Activated effector memory CD4-positive, alpha-beta T cell treated with Interleukin-2 at 50 U/mL for 16 hours (primary cell): ENCODE measurements at places on chromosomes 12 and 14.

GRCh38 chr14:69708586-69709560, 58.1 kb upstream of the SRSF5 start:
- DNase-seq, result no peak

GRCh38 chr14:76984787-76985375, 43.6 kb downstream of the IRF2BPL start:
- DNase-seq, result no peak

DNA sequence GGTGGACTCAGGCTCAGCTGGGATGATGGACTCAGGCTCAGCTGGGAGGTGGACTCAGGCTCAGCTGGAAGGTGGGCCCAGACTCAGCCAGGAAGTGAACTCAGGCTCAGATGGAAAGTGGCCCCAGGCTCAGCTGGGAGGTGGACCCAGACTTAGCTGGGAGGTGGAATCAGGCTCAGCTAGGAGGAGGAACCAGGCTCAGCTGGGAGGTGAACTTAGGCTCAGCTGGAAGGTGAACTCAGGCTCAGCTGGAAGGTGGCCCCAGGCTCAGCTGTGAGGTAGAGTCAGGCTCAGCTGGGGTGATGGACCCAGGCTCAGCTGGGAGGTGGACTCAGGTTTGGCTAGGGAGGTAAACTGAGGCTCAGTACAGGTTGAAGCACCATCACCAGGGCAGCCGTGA, 21.8 kb upstream of the C14orf180 start:
- DNase-seq, result no peak

DNA sequence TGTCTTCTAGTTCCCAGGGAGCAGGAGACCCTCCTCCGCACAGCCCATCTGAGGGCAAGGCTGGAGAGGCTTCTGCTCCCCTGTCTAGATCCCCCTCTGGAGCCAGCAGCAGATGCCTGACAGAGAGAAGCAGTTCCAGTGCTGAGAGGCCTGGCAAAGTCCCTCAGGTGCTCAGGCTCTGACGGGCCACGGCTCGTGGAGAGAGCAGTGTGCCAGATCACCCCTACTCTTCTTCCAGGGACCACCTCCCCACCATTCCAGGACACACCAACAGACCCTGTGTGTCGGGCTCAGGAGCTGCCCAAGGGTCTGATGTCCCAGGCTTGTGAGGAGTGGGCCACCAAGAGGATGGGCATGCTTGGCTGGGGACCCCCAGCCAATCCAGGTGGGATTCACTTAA, 22.5 kb upstream of the C14orf180 start:
- no peak for DNase-seq

- DNase-seq, result no peak
Measured at GRCh38 chr12:20305470-20305869, 62.9 kb upstream of the PDE3A start.

DNA sequence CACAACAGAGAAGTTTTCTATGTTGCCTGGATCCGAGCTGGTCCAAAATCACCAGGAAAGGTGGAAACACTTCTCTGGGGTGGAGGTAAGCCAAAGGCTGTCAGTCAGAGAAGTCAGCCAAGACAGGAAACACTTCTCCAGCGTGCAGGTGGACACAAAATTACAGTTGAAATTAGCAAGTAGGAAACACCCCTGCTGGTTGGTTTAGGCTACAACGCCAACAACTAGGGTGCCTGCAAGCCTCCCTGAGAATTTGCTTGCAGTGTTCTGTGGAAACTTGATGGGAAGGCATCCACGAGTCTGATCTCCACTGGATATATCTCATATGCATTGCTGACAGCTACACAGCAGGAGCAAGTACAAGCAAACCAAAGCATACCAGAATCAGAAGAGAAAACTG, 600.5 kb downstream of the RERGL start:
- DNase-seq, result no peak

- DNase-seq, result no peak
Measured at GRCh38 chr12:100208834-100209233, 8.2 kb downstream of the ACTR6 start.

DNA sequence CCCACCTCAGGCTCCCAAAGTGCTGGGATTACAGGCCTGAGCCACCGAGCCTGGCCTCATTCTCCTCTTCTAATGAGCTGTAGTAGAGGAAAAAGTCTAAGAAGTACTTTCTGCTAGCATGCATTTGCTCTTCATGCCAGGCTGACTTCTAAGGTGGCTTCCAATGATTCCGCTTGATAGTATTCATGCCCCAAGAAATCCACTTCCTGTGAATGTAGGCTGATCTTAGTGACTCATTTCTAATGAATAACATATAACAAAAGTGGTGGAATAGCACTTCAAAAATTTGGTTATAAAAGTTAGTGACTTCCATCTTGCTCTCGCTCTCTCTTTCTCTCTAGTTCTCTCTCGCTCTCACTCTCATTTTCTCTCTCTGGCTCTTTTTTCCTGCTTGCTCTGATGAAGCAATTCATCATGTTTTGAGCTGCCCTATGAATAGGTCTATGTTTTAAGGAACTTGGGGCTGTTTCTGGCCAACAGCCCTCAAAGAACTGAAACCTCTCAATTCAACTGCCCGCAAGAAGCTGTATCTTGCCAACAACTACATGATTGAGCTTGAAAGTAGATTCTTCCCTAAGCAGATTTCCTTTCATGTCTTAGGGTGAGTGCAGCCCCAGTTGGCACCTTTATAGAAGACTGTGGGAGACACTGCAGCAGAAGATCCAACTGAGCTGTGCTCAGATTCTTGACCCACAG, 282.9 kb downstream of the RMST start:
- no peak for DNase-seq

- DNase-seq, result no peak
Measured at GRCh38 chr12:120579179-120579578, 2.0 kb downstream of the POP5 start.

- DNase-seq, result no peak
Measured at GRCh38 chr12:52081263-52081733, 1.8 kb downstream of the SMIM41 start.

DNA sequence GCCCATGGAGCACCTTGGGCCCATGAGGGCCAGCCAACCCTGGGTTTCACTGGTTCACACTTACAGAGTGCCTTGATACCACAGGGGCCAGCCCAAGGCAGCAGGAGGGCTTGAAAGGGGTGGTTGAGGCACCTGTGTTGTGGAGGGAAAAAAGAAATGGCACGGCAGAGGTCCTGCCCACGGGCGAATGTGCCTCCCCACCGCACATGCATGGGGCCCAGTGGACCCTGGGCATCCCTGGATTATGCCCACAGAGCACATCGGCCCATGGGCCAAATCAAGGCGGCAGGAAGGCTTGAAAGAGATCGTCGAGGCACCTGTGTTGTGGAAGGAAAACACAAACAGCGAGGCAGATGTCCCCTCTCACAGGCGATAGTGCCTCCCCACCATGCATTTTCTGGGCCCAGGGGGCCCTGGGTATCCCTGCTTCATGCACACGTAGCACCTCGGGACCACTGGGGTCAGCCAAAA, 378.1 kb downstream of the ALG10 start:
- no peak for DNase-seq

DNA sequence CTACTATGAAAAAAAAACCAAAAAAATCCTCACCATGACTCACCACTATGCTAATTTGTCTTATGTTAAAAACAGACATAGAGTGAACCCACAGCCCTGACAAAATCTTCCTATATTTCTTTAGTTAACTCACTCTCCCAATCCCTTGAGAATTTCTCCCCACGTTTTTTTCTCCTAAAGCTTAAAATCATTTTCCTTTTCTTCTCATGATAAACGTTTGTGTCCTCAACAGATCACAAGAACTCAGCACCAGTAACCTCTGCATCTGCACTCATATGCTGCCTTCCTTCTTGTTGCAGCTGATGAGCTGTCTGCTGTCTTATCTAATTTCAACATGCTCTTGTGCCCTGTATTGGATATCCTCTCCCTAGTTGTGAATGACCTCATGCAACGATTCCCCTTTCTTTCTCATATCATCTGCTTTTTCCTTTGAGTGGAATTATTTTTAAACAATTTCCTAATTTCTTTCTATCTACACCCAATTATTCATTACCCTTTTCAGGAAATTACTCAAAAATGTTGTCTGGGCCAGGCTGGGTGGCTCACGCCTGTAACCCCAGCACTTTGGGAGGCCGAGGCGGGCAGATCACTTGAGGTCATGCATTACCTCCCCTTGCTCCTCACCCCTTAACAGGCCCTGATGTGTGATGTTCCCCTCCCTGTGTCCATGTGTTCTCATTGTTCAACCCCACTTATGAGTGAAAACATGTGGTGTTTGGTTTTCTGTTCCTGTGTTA, 427.5 kb upstream of the MGAT4C start:
- DNase-seq, result no peak

- DNase-seq, result no peak
Measured at GRCh38 chr12:57626111-57626920, 6.7 kb downstream of the B4GALNT1 start.

GRCh38 chr12:120254809-120255208, 10.7 kb downstream of the PXN start:
- no peak for DNase-seq

GRCh38 chr12:20445687-20446086, 77.3 kb downstream of the PDE3A start:
- no peak for DNase-seq

DNA sequence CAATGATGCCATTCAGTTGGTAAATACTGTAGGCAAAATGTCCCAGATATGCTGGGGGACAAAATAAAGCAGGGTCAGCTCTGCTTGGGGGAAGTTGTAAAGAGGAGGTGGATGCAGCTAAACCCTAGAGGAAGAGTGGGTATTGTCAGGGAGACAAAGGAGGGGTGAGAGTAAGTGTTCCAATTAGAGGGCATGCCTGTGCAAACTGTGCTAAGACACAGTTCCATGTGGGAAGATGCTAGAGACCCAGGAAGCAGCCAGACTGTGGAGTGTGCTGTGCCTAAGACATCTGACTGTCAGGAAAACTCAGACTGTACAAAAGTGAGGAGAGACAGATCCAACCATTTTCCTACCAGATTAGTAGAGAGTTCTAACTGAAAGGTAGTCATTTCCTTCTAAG, 474.3 kb downstream of the ATP23 start:
- no peak for DNase-seq

DNA sequence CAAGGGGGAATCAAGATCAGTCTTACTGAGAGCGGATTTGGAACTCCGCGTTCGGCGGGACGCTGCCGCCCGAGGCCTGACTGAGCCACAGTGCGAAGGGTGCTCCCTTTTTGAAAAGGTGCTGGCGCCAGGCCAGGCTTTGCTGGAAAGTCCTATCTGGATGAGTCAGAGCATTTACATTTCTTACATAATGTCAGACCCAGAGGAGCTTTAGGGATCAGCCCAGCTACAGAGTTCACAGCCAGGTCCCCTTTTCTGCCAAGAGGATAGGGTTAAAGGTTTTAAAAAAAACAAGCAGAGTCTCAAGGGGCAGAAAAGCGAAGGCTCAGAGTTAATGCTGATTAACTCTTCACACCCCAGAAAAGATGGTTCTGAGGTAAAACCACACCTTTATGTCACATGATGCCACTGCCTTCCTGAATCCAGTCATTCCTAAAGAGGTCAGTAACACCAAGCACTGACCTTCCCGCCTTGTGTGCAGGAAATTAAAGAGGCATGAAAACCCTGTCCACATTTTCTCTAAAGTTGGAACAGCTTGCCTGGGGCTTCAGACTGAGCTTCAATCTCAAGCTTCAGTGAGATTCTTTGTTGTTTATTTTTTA, 11.7 kb upstream of the FBXL14 start:
- peak; percentile 27 for DNase-seq

GRCh38 chr14:44981198-44981597, 19.2 kb downstream of the TOGARAM1 start:
- DNase-seq, result no peak

DNA sequence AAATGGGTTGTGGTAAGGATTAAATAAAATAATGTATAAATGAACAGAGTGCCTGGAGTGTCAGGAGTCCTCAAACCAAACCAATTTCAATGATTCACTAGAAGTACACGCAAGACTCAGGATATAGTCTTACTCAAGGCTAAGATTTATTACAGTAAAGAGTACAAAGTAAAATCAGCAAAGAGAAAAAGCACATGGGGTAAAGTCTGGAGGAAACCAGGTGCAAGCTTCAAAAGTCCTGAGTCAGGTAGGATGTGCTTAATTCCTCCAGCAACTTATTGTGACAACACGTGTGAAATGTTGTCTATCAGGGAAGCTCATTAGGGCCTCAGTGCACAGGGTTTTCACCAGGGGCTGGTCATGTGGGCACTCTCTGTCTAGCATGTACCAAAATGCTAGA, 105.8 kb upstream of the NAP1L1 start:
- no peak for DNase-seq

DNA sequence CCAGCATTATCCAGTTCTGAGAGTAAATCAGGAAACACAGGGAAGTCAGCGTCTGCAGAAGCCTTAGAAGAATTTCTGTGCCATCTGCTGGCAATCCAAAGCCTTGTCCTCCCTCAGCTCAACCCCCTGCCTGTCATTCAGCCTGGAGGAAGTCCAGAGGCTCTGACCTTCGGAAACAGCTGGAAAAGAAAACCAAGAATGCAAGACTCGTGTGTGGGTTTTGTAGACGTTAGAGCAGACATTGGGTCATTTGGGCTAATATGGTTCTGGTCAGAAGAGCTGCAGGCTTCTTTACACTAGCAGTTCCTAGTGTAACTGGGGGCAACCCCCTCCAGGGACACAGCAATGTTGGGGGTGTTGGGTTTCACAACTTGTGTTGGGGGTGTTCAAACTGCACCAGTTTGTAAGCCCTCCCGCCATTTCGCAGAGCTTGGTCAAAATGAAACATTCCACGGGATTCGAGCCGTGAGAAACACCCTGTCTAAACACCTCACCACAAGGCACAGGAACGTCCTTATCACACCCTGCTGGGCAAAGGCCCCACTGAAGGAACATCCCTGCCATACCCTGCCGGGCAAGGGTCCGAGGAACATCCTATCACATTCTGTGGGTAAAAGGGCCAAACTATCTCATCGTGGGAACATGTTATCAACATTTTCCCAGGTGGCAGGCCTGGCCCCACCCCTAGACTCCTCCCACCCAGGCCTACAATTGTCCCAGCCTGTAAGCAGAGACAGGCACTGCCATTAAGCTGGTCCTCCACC, 21.0 kb upstream of the SERPINA4 start:
- no peak for DNase-seq

- DNase-seq, result no peak
Measured at GRCh38 chr12:55142669-55143565, 16.7 kb downstream of the OR9K2 start.

DNA sequence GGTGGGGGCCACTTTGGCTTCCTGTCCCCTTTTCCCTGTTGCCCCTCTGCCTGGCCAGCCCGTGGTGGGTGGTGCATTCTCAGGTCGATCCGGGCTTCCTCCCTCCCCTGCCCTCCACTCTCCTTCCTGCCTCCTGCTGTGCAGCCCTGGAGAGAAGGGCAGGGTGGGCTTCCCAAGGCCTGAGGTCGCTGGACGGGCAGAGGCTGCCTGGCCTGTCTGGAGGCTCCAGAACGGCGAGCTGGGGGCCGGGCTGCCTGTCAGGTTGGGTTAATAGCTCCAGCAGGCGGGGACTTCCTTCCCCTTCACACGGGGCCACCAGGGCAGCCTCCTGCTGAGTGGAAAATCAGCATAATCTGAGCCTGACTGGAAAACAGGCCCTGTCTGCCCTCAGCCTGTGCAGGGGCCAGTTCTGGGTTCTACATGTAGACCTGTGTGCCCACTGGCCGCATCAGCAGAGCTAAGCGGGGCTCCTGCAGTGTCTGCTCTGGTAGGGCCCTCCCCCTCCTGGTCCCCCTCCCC, 11.3 kb downstream of the KIF26A start:
- DNase-seq, result no peak
